ENCODE measurements at places on chromosomes 11 and 22.

DNA sequence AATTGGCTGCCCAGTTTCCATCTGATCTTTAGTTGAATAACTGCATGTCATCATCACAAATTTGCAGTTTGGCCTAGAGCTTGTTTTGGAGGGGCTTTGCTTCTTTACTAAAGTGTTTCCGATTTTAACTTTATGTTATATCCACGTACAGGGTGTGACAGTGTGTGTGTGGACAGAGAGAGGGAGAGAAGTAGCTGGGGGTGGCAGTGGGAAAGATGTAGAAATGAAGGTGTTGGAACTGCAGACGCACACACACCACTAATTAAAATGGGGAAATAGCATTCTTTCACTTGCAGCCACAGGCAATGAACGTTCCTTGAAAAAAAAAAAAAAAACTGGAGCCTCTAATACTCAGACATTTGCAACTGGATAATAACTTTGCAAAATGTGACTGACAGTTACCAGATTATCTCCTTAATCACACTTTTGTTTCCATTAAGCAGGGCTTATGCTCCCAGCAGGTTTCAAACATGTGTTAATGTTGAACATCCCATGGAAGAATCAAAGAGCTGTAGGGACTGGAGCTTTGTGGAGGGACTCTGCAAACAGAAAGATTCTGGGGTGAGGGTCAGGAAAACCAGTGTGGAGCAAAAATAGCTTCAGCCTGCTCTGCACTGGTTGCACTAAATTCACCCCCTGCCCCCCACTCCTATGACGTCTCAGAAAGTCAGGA, 238.1 kb upstream of the TENM4 start:
- H3K27me3 ChIP-seq, result no peaks in the 10 kb centered on the region
- H3K4me1 ChIP-seq, result no peaks in the 10 kb centered on the region
- H3K4me3 ChIP-seq, result no peak overlapping the region
- H3K36me3 ChIP-seq, result no peaks in the 10 kb centered on the region
- DNase-seq, result no peak
- H3K27ac ChIP-seq, result no peak overlapping the region

- no peak for DNase-seq
- no peak overlapping the region for H3K4me3 ChIP-seq
- no peaks in the 10 kb centered on the region for H3K27me3 ChIP-seq
- no peaks in the 10 kb centered on the region for H3K4me1 ChIP-seq
- no peak overlapping the region for H3K27ac ChIP-seq
Observed at GRCh38 chr11:26027887-26028286, 304.0 kb upstream of the ANO3 start.

GRCh38 chr11:125370561-125371389, 125.3 kb downstream of the FEZ1 start:
- no peak overlapping the region for H3K27ac ChIP-seq
- no peak overlapping the region for H3K4me3 ChIP-seq
- DNase-seq, result no peak
- no peaks in the 10 kb centered on the region for H3K27me3 ChIP-seq
- H3K36me3 ChIP-seq, result no peaks in the 10 kb centered on the region
- H3K4me1 ChIP-seq, result no peaks in the 10 kb centered on the region

DNA sequence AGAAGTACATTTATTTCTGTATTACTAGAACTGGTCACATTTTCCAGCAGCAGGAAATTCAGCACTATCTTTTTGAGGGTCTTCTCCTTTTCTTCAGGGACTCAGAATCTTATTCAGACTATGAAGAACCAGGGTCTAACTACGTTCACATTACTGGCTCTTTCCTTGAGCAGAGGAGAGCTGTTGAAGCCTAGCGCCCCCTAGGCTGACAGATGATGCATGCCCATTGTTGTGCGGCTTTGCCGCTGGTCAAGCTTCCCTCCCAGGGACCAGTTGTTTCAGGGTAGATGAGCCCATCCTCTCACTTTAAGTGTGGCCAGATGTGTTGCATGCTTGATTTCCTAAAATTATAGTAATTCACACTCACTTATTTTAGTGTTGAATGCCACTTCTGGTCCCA, 168.2 kb upstream of the PDGFD start:
- no peak overlapping the region for H3K4me3 ChIP-seq
- no peaks in the 10 kb centered on the region for H3K4me1 ChIP-seq
- DNase-seq, result no peak
- H3K27me3 ChIP-seq, result peaks cover 5% of the 10 kb centered on the region

- no peaks in the 10 kb centered on the region for H3K36me3 ChIP-seq
- H3K27me3 ChIP-seq, result no peaks in the 10 kb centered on the region
- no peak for DNase-seq
- H3K27ac ChIP-seq, result no peak overlapping the region
Observed at GRCh38 chr22:23775779-23776375, 3.2 kb downstream of the MMP11 start.

GRCh38 chr22:45918459-45919370, 58.2 kb downstream of the WNT7B start:
- no peak overlapping the region for H3K4me3 ChIP-seq
- H3K27me3 ChIP-seq, result no peaks in the 10 kb centered on the region
- peaks cover 16% of the 10 kb centered on the region for H3K4me1 ChIP-seq
- H3K27ac ChIP-seq, result peak overlapping the region; percentile 82
- H3K36me3 ChIP-seq, result no peaks in the 10 kb centered on the region

GRCh38 chr22:32158712-32159533, at the start of gene C22orf42:
TSS of gene C22orf42 (minus strand) at chr22:32159303. CDS start at chr22:32159215, 88 bp downstream.
- H3K36me3 ChIP-seq, result no peaks in the 10 kb centered on the region
- H3K27ac ChIP-seq, result no peak within 1 kb of the TSS
- no peaks in the 10 kb centered on the region for H3K27me3 ChIP-seq
- H3K4me3 ChIP-seq, result no peak within 1 kb of the TSS

GRCh38 chr22:39179401-39179827, 26.9 kb upstream of the CBX7 start:
- peaks cover 8% of the 10 kb centered on the region for H3K4me1 ChIP-seq
- H3K27me3 ChIP-seq, result no peaks in the 10 kb centered on the region
- DNase-seq, result no peak

DNA sequence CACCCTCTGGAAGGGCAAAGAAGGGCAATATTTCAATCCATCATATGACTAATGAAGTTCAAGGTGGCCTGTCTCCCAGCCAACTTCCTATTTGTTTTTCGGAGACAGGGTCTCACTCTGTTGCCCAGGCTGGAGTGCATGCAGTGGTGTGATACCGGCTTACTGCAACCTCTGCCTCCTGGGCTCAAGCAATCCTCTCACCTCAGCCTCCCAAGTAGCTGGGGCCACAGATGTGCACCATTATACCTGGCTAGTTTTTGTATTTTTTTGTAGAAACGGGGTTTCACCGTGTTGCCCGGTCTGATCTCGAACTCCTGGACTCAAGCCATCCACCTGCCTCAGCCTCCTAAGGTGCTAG, 13.4 kb downstream of the ABTB2 start:
- no peak overlapping the region for H3K27ac ChIP-seq
- no peaks in the 10 kb centered on the region for H3K36me3 ChIP-seq
- H3K4me3 ChIP-seq, result no peak overlapping the region

DNA sequence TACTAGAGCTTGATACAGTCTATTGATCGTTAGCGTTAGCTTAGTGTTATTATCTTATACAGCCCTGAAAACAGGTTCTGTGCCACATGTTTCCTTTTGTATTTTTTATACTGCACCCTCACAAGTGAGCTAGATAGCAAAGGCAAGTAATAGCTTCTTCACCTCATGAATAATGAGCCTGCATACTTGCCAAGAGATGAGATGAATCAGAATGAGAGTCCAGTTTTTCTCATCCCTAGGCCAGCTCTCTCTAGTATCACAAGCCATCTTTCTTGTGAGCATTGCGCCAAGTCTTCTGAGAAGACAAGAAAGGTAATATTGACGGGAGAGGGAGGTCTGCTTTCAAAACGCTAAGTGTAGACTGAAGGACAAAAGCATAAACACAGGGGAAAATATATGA, 8.7 kb upstream of the CARD18 start:
- no peaks in the 10 kb centered on the region for H3K36me3 ChIP-seq
- H3K4me1 ChIP-seq, result no peaks in the 10 kb centered on the region
- H3K27ac ChIP-seq, result no peak overlapping the region
- no peaks in the 10 kb centered on the region for H3K27me3 ChIP-seq

- H3K27me3 ChIP-seq, result no peaks in the 10 kb centered on the region
- no peaks in the 10 kb centered on the region for H3K4me1 ChIP-seq
- no peak for DNase-seq
- no peak overlapping the region for H3K4me3 ChIP-seq
Observed at GRCh38 chr11:10492084-10492483, 37.0 kb downstream of the AMPD3 start.

DNA sequence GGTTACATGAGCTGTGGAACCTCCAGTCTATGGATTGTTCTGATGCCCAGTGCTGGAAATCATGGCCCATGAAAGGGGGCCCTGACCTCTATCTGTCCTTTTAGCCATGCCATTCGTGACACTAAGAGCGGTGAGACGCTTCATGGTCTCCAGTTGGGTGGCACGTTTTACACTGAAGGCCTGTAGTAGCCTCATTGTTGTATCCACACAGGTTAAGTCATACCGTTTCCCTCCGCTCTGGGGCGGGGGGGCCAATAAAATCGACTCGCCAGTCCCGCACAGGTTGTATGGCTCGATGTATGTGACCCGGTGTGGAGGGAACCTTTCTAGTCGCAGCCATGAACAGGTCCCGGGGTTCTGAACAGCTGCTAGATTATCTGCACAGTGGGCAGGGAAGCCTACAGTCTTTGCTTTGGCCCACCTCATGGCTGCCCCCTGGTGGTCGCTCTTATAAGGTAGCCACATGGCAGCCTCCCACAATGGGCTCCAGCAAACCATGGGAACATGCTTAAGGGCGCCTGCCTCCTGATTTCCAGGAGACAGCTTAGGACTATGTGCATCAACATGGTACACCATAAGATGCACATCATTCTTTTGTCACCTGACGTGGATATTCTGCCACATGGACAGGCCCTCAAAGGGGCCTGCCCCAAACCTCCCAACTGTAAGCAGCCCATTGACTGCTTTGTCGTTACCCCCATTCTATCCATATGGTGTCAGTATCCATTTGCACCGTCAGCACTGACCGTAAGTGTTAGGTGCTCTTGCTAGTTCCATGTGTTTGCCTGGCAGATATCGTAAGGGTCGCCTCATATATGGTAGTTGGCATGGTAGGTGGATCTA, 19.7 kb upstream of the APOL3 start:
- peak; percentile 86 for DNase-seq
- no peak overlapping the region for H3K4me3 ChIP-seq
- no peaks in the 10 kb centered on the region for H3K36me3 ChIP-seq
- H3K27me3 ChIP-seq, result no peaks in the 10 kb centered on the region

DNA sequence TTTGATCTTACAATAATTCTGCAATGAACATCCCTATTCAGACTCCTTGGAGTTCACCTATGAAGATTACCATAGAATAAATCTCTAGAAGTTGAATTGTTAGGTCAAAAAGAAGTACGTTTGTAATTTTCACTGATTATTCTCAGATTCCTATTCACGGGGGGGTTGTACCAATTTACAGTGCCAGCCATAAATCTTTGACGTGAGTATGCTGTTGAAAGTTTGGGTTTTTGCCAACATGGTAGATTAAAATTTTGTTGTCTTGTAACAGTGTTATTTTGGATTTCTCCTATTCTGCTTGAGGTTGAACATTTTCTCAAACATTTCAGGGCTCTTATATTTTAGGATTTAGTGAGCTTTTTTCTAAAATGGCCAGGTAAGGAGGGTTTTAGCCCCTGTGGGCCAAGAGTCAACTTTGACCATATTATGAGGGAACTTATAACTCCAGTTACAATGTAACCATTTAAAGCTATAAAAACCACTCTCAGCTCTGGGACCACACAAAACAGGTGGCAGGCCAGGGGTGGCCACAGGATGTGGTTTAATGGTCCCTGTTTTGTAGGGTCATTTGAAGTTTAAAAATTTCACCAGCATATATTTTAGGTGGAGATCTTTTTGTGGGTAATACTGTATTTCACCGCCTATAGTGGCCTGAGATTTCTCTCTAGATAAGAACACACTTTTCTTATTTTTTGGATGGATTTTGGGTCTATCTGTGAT, 25.8 kb downstream of the GGTLC2 start:
- H3K4me1 ChIP-seq, result no peaks in the 10 kb centered on the region
- no peaks in the 10 kb centered on the region for H3K36me3 ChIP-seq
- H3K27ac ChIP-seq, result no peak overlapping the region
- DNase-seq, result no peak
- H3K4me3 ChIP-seq, result no peak overlapping the region

- no peaks in the 10 kb centered on the region for H3K36me3 ChIP-seq
- peaks cover 3% of the 10 kb centered on the region for H3K4me1 ChIP-seq
Observed at GRCh38 chr11:13291800-13292199, 14.2 kb downstream of the BMAL1 start.

GRCh38 chr11:85040166-85040565, 587.0 kb downstream of the DLG2 start:
- H3K4me1 ChIP-seq, result no peaks in the 10 kb centered on the region
- no peaks in the 10 kb centered on the region for H3K27me3 ChIP-seq
- no peaks in the 10 kb centered on the region for H3K36me3 ChIP-seq

DNA sequence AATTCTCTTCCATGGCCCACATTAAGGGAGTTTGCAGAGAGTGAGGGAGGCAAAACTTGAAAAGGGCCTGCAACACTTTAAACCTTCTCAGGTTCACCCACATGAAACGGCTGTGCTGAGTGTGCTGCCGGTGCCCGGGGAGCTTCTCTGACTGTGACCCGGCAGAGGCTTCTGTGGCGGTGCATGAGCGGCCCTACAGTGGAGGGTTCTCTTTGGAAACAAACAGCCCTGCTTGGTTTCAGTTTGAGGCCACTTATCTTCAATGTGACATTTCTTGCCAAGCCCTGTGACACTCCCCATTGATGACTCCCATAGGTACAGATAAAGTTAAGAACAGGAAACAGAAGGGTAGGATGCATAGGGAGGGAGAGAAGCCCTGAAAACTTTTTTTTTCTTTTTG, 31.8 kb downstream of the FAM118A start:
- no peak for DNase-seq
- no peak overlapping the region for H3K4me3 ChIP-seq
- no peaks in the 10 kb centered on the region for H3K36me3 ChIP-seq
- H3K4me1 ChIP-seq, result no peaks in the 10 kb centered on the region
- H3K27ac ChIP-seq, result no peak overlapping the region

DNA sequence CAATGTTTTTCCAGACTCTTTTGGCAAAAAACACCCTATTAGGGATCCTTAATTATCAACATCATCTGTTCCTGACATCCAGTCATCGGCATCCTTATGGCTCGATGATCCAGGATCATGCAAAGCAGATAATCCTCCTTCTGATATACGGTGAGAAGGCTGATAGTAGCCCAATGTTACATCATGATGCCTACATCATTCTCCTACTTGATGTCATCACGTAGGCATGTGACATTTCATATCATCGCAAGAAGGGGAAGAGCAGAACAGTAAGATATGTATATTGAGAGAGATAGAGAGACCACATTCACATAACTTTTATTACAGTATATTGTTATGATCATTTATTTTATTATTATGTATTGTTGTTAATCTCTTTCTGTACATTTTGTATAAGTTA, 168.6 kb downstream of the ADAMTS15 start:
- H3K36me3 ChIP-seq, result no peaks in the 10 kb centered on the region
- DNase-seq, result no peak
- H3K27ac ChIP-seq, result no peak overlapping the region
- H3K4me3 ChIP-seq, result no peak overlapping the region
- no peaks in the 10 kb centered on the region for H3K4me1 ChIP-seq

DNA sequence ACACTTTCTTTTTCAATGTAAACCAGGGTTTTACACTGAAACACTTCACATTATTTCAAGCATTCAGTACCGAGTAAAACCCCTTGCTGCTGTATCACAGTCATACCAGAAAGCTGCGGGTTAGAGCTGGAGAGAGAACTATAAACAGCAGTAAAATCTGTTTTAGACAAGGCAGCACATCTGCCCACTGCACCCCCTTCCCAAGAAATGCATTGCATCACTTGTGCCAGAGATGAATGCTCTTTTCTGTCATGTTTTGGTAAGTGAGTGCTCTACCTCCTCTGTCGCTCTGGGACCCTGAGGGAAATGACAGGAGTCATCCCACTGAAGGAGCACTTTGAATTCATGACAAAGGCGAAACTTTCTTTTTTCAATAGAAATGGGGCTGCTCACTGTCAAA, 107.2 kb downstream of the MAML2 start:
- H3K4me3 ChIP-seq, result no peak overlapping the region
- H3K4me1 ChIP-seq, result no peaks in the 10 kb centered on the region
- H3K27ac ChIP-seq, result no peak overlapping the region
- no peak for DNase-seq
